ENCODE measurements at places on chromosomes 7 and 10.

GRCh38 chr10:132817701-132818211 lies 31.8 kb upstream of the NKX6-2 start:
- DNase-seq = no peak

GRCh38 chr7:14551310-14551709 lies 351.2 kb downstream of the DGKB start:
- no peak for DNase-seq

DNA sequence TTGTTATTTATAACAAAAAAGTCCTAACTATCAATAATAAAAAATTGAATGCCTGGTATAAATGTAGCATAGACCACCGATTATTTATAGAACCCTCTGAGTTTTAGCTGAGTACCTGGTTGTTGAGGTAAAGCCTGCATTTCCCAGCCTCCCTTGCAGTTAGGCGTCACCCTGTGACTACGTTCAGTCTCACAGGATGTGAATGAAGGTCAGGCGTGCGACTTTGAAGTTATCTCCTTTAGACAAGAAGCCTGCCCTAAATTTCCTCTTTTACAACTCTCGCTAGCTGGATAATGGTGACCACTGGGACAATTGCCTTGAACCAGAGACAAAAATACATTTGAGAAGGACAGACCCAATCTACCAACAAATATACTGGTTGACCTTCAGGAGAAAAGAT lies 67.5 kb upstream of the TES start:
- DNase-seq = no peak

GRCh38 chr7:133820584-133820983 lies 306.6 kb upstream of the LRGUK start:
- no peak for DNase-seq

- DNase-seq = no peak
Observed at GRCh38 chr10:6409971-6410643, 170.0 kb downstream of the PRKCQ start.
